ENCODE measurements at places on chromosomes 2 and 18.

- no peak for DNase-seq
These were observed 185.1 kb upstream of the CNTNAP5 start for GRCh38 chr2:123840016-123840415.

GRCh38 chr2:240972201-240972600 lies 26.2 kb upstream of the SNED1 start:
- DNase-seq, result no peak

GRCh38 chr18:11035814-11036495 lies 113.4 kb downstream of the PIEZO2 start:
- no peak for DNase-seq

DNA sequence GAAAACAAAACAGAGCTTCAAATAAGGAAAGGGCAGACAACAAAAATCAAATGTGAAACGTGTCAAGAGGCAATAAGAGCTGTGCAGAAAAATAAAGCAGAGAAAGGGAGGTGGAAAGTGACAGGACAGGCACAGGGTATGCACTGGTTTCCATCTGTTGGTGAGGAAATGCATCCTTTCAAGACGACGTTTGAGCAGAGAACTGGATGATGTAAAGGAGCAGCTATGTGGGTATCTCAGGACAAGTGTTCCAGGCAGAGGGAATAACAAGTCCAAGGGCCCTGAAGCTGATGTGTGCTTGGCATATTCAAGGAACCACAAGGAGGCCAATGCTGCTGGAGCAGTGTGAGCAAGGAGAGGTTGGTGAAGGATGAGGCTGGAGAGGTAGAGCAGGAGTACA lies 168.9 kb upstream of the SERPINE2 start:
- no peak for DNase-seq

DNA sequence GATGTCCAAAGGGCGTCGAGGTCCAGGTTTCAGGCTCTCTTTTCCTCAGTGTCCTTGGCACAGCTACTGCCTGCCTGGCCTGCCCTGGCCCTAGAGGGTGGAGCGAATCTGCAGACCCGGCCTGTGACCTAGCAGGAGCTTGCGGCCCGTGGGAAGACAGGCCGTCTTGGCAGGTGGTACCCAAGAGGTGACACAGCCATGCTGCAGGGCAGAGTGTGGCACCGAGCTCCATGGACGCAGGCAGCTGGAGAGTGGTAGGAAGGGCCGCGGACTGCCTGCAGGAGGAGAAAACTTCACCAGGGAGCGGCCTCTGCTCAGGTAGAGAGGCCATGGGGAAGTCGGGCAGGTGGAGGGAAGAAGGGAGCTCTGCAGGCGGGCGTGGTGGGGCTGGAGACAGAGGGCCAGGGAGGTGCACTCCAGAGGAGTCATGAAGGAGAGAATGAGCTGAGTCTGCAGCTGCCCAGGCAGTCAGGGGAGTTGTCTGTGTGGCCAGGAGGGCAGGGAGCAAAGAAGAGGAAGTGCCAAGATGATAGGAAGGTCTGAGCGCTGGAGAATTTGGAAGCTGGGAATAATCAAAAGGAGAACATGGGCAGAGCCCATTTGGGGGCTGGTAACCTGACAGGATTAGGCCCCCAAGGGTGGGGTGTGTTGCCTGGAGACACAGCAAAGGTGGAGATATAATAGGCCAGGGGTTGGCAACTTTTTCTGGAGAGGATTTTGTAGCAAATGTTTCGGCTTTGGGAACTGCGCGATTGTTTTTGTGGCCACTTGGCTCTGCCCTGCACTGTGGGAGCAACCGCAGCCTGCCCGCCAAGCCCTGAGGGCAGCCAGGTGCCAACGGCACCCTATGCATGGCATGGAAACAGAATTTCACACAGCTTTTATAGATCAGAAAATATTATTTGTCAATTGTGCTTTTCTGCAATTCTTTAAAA lies 154.4 kb upstream of the PXDN start:
- DNase-seq, result no peak

GRCh38 chr2:42792087-42792582 lies 248 bp downstream of the HAAO start:
- no peak for DNase-seq

DNA sequence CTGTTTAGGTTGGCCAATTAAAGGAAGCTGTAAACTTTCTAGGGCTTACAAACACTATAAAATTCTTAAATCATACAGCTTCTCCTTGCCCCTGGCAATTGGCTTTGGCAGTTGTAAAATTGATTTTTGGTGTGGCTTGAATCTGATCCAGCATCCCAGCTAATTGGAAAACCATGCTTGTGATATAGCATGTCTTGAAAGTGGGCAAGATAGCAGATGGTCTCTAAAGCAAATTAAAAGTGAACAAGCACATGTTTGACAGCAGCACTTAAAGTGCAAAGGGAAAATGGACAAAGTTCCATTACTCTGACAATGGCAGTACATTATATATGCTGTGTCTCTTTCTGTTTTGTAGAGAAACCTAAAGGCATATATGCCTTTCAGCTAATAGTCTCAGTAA lies 302.9 kb upstream of the NXPH2 start:
- DNase-seq, result no peak

- DNase-seq, result no peak
These were observed 82.3 kb upstream of the NYAP2 start for GRCh38 chr2:225317186-225317585.

GRCh38 chr18:73199151-73199550 lies 331.4 kb upstream of the NETO1 start:
- DNase-seq, result no peak

- DNase-seq, result no peak
These were observed 90.9 kb downstream of the SETBP1 start for GRCh38 chr18:44771572-44771955.

- DNase-seq, result no peak
These were observed 466.3 kb downstream of the SATB2 start for GRCh38 chr2:198991431-198991830.

- no peak for DNase-seq
These were observed 88.6 kb downstream of the AAK1 start for GRCh38 chr2:69554981-69555380.

DNA sequence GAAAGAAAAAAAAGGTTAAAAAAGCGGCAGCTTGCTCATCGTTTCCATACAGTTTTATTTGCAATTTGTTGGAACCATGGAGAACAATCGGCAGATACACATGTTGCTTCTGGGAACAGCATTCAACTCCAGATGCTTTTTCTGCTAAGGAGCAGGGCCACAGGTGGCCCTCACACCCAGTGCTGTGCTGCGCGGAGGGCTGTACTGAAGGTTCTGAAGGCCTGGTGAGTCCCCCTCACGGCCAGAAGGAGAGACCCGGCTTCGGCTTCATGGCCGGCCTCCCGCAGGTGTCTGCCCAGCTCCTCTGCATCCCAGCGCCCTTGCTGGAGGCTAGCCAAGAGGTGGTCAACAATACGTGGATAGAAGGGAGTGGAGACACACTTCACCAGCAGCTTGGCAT lies 394.3 kb downstream of the NBAS start:
- no peak for DNase-seq

- no peak for DNase-seq
These were observed 36.5 kb upstream of the STAT4 start for GRCh38 chr2:191187105-191187829.

DNA sequence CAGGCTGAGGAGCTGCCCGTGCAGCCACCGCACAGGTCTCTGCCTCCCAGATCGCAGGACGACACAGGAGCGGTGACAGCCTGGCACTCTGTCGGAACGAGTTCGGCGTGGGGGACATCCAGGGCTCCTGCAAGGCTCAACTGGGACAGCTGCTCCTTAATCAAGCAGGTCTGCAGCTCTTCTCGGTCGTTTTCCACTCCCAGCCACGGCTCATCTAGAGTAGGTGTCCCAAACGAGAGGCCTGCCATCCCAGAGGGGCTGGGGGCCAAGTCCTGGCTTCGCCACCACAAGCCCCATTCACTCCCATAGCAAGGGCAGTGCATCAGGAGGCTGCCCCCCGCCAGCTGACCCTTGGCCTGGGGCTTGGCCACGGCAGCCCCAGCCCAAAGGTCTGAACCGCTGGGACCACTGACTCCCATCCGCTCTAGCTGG lies 22.5 kb downstream of the PASK start:
- DNase-seq, result no peak

DNA sequence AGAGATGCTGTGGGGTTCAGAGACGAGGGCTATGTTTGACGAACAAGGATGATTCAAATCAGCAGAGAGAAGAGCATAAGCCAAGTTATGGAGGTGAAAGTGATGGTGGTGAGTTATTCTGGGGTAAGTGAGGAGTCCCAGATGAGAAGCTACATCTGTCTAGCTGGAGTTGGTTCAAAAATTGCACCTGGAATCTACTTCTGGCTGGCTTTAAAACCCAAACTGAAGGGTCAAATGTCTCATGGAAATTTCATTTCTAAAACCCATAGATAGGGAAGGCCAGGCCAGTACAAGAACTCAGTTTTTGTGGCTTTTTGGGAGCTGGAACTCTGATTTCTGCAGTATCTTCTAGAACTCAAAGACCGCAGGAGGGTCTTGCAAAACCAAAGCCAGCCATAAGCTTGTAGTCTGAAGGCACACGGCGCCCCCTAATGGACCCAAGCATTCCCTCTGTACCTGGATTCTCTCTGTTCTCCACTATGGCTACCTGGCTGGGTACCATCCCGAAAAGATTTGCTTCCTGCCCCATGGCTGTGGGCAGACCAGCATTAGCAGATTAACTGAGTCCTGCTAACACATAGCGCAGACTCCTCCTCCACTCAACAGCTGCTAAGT lies 229.1 kb upstream of the SLC14A2 start:
- no peak for DNase-seq

- no peak for DNase-seq
These were observed 786.6 kb upstream of the ID2 start for GRCh38 chr2:7895289-7895688.

DNA sequence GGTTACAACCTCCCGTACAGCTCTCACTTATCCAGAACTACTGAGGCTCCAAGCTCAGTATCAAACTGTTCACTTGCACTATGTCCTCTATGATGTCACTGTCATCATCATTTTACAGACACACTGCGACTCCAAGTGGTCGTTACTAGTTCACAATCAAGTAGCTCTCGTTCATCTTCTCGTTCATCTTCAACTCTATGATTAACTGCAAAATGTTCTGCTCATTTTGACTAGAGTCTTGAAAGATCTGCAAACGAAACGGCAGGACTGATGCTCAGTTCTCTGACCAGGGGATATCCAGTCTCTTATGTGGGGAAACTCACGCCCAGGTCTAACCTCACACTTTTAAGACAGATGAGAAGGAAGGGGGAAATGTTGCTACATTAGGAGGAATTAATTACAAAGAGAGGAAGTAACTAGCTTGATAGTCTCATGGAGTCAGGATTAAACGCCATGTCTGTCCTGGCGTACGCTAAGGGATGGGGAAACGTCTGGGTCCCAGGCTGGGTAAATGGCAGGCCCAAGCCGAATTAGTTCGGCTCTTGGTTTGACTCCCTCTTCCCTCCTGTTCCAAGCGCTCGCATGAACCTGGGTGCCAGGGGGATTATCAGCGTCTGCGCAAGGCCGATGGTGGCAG lies 794 bp upstream of the CHCHD5 start:
- peak; percentile 24 for DNase-seq

DNA sequence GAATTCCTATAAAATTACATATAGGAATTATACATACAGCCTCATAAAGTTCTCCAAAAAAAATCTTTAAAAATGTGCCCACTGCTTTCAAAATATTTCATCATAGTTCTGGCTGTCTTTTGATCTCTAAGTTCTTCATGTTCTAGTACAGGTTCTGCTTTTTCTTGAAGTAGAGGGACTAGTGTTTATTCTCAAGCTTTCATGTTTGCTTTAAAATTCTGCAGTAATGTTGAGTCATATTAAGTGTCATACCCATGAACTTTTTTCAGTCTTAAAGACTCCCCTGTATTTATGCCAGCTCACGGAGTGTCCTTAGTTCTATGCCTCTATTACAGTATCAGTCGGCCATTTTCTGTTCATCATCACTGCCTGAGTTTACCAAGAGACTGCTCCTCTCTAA lies 54.8 kb upstream of the CCDC141 start:
- no peak for DNase-seq

GRCh38 chr2:159904959-159905305 lies 106.9 kb upstream of the CD302 start:
- DNase-seq, result no peak

DNA sequence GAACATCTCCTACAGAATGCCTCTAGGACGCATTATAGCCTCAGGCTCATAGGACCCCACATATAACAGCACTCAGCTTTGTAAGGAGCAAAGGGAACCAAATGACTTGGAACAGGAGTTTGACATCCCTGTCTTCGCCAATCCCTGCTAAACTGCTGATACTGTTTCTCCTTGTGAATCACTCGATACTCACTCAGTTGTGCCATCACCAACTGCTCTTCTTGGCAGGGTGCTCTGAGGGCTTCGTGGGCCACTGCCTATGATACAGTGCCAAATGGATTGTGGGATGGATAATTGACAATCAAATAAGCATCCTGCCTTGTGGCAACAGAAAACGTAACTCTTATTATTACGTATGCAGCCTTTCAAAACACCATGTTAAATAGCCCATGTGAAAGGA lies 396.3 kb downstream of the RIT2 start:
- no peak for DNase-seq

DNA sequence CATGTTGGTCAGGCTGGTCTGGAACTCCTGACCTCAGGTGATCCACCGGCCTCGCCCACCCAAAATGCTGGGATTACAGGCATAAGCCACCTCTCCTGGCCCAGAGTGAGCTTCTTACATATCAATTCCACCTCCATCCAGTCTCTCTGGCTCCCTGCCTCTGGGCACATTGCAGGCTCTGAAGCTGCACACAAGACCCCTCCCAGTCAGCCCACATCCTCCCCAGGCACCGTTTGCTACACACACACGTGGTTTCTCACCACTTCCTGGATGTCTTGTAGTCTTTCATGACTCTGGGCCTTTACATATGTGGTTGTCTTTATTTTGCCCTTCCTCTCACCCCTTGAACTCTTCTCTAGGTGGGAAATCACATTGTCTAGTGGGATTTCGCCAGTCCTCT lies 64.0 kb upstream of the CABLES1 start:
- peak; percentile 88 for DNase-seq

DNA sequence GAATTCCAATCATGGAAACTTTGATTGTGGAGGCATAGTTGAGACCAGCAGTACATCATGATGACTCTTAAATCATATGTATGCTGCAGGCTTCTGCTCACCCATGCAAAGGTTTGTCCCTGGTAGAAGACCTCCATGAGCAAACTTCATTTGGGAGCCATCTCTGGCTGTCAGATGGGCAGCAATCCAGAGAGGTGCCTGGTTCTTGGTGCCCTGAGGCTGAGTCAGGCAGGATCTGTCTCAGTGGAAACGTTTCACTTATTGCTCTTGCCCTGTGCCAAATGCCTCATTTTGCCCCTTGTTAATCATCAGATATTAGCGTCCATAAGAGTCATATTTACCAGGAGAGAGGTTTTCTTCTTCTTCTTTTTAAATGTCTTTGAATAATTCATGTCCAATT lies 151.5 kb upstream of the CELF4 start:
- DNase-seq, result no peak

- DNase-seq, result peak; percentile 76
These were observed at the start of gene CXCR1 for GRCh38 chr2:218166791-218167190. Gene CXCR1 (minus strand): TSS chr2:218166962. CDS start chr2:218165211, 1,751 bp downstream.

- no peak for DNase-seq
These were observed 4.4 kb downstream of the ADCYAP1 start for GRCh38 chr18:908758-909724.

DNA sequence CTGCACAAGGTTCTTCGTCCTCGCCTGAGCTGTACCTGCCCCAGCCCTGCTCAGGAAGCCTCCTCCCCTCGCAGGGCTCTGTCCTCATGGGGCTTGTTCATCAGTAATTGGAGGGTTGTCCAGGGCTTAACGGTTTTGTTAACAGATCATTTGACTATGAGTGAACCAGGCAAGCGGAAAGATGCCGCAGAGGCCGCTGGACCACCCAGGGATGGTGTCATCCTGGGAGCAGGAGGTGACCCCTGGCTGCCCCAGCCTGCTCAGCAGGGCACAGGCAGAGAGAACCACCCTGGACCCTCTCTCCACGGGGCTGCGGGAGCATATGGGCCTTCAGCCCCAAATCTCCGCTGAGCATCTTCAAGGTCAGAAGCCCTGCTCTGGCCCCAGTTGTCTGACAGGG lies 264.3 kb downstream of the KLHL29 start:
- no peak for DNase-seq
